Effector memory CD8-positive, alpha-beta T cell (primary cell): ENCODE measurements at places on chromosomes 1 and 21.

DNA sequence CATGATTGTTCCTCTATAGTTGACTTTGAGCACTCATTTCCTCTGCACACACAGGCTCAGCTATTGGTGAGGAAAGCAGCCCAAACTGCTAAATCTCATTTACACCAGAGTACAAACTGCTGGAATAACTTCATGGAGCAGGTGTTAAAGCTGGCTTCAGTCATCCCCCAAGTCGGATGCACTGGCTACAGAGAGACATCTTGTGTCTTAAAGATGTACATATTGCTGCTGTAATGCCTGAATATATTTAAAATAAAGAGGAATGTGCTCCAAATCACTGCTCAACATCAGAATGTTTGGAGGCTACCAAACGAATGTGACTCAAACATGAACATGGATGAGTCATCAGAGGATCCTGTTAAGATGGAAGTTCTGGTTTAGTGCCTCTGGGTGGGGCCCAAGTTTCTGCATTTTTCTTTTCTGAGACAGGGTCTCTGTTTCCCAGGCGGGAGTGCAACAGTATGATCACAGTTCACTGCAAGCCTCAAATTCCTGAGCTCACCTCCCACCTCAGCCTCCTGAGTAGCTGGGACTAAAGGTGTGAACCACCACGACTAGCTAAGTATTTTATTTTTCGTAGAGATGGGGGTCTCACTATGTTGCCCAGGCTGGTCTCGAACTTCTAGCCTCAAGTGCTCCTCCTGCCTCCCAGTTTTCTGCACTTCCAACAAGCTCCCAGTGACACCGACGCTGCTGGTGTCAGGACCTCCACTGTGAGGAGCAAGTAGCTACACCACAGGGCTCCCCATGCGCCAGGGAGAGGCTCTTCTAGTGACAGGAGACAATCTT lies 79.0 kb upstream of the KRTAP19-8 start:
- DNase-seq = no peak

DNA sequence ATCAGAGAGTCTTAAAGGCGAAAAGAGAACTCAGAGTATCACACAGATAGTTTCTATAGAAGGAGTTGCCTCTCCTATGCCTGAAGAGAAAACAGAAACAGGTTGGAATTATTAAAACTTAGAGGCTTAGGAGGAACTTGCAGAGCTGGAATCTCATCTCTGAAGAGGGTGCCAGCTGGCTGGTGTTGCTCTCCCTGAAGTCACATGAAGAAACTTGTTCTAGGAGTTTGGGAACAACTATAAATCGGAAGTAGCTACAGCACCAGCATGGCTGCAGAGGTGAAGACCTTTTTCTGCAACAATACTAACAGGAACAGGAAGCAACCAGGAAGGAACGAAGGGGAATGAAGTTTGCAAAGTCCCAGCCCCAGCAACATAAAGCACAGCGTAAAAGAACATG lies 35.8 kb downstream of the FMO3 start:
- no peak for DNase-seq

- DNase-seq = no peak
Measured at GRCh38 chr1:186078245-186078644, 296.8 kb downstream of the TPR start.

- DNase-seq = no peak
Measured at GRCh38 chr21:40652436-40652835, 194.5 kb downstream of the DSCAM start.

GRCh38 chr1:232534552-232535517 lies 95.1 kb downstream of the SIPA1L2 start:
- DNase-seq = no peak

DNA sequence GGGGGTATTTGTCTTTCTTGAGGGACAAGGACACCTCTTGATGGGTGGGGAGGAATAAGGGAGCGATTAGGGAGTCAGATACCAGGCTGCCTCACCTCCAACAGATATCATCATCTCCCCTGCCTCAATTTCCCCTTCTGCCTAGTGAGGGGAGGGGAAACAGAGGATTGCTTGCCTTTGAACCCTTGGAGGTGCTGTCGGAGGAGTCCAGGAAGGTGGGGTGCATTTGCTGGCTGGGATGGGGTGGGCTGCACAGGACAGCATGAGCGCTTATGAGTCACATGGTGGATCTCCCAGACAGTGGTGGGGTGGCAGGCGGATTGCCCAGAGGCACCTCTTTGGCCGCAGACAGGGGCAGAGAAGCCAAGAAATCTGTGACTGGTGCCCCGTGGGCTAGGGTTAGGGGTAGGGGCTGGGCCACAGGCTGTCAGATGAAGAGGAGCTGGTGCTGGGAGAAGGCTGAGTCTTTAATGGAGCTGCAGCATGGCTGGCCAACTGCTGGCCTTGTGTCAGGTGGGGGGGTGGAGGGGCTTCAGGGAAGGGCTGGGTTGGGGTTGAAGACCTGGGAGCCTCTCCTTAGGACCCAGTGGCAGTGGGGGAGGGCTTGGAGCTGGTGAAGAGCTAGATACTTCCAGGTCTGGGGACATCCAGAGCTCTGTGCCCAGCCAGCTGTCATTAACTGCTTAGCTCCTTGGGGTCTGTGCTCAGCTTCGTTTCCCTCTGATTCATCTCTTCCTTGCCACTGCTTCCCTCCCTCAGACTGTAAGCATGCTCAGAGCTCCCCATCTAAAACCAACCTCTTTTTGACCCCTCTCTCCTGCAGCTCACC lies 7.0 kb upstream of the ADORA1 start:
- no peak for DNase-seq

- no peak for DNase-seq
Measured at GRCh38 chr21:41164981-41165655, 2.8 kb upstream of the BACE2 start.

DNA sequence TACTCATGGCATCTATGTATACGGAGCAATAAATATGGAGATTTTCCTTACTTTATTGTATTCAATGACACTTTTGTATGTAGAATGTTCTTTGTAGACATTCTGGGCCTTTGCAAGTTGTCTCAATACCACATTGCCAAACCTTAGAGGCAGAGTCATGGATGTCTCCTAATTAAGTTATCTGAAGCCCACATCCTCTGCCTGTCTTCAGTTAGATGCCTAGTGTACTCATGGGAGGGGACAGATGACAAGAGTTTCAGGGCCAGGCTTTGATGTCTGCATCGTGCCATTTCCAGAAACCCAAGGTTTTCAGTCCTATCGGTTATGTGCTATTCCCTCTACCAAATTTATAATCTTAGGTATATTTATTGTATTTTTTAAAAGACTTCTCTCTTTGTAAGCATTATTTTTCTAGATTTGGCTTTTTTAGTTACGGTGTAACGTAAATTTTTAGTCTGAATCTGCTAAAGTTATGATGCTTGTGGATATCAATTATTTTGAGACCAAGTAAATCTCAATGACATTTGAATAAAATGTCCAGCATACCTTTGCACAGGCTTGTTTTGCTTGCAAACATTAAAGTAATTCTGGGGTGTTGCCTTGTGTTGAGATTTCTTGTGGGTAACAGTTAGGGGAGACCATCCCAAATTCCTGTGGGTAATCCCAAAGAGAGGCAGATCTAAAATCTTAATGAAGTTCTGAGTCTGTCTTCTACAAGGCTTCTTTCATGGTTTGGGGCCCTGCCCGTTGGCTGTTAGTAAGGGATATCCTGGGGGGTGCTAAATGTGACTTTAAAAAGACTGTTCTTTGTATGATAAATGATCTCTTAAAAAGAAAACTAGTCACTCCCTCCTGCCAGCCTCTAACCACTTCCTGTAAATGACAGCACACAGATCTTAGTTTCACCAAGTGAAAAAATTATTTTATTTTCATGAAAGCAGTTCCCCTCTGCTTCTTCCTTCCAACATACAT lies 8.0 kb upstream of the MACF1 start:
- peak; percentile 46 for DNase-seq

DNA sequence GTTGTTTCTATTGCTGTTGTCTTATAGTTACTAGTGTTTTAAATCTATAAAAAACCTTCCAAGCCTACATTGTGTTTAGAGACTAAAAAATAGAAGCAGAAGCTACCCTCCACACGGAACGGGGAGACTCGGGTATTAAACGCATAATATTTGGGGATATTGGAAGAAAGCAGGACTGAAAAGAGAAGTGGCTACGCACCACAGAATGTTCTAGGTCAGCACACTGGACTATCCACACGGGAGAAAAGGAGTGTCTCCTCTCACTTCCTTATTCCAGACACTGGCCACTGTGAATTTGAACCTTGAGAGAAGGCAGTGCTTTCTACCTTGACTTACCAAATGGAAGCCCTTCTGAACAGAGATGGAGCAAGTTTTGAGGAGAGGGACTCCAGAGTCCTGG lies 1.0 kb upstream of the OR10J4 start:
- DNase-seq = no peak

DNA sequence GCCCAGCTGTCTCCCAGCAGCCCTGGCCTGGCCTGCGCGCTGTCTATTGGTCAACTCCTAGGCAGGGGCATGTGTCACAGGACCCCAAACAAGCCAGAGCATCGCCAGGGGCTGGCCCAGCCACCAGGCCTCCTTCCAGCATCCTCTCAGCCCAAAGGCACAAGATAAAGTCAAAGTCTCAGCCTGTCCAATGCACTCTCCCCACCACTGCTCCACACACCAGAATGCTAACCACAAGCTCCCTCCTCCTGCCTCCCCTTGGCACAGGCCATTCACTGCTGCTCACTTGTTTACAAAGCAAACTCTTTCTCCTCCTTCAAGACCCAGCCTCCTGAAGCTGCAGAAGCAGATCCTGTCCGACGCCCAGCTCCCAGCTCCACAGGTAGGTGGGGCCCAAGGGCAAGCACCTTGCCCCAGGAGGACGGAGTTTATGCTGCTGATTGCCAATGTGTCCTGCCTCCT lies 133.4 kb downstream of the DMRTB1 start:
- DNase-seq = no peak

DNA sequence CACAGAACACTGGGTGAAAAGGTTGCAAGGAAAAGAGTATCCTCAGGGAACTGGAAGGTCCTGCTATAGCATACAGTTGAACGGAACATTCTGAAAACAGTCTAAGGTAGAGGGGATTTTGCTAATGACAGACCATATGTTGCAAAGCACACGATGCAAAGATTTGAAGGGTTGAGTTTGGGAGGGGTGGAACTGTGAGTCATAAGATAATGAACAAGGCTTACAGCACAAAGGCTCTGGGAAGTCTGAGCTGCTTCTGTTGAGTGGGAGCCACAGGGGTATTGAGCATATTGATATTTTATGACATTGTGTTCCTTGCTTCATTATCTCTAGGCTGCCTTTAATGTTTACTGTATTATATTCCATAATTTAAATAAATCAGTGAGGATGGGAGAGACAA lies 104.9 kb downstream of the PLPPR4 start:
- no peak for DNase-seq

DNA sequence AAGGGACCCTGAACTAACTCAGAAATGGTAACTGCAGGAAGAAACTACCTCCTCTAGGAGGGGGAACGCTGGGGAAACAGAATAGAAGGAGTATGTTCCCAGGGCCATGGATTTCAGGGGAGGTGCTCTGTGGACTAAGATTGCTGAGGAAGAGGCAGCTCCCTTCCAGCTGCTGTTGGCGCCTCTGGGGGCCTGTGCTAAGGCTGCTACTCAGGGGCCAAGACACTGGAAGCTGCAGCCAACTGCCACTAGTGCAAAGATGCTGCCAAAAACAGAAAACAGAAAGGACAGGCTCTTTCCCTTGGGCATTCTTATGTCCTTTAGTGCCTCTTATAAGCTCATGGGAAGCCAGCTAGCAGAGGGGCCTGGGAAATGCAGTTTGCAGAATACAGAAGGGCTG lies 58.0 kb upstream of the SGIP1 start:
- no peak for DNase-seq

GRCh38 chr1:112698366-112699310 lies 8.3 kb downstream of the RHOC start:
- no peak for DNase-seq

DNA sequence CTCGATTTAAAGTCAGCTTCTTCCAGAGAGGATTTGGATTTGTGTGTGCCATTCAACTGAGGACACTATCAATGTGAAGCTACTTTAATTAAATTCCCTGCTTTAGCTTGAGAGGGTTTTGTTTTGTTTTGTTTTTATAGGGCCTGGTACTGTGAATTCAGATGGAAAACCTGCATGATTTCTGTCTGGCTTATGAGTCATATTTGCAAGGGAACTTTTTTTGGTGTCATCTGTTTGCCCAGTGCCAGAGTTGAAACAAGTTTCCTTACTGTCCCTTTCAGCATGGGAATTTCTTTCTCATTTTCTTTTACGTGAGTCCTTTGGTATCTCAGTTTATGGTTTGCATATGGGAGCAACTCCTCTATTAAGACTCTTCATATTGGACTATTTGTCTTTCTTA lies 194.6 kb downstream of the GREM2 start:
- DNase-seq = no peak

GRCh38 chr1:30191154-30191702 lies 532.2 kb downstream of the MATN1 start:
- peak; percentile 63 for DNase-seq

DNA sequence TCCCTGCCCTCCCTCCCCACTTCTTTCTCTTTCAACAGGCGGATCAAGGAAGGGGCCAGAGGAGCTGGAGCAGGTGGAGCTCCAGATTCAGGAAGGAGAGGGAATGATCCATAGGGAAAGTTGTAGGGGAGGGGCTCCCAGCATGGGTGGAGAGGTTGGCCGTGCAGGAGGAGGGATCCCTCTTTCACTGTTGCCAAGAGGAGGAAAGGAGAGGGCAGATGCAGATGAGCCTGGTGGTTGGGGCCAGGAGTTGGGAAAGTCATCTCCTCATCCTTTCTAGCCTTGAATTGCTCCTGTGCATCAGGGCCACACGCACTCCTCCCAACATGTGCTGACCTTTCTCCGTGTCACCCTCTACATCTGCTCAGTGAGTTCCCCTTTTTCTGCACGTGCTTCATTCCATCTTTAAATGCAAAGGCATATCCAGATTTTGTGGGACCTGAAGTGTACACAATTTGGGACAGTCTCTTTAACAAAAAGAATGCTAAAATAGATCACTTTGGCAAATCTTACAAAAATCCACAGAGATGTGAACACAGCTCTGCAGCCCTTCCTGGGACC lies 32.4 kb downstream of the ZBTB18 start:
- DNase-seq = no peak

DNA sequence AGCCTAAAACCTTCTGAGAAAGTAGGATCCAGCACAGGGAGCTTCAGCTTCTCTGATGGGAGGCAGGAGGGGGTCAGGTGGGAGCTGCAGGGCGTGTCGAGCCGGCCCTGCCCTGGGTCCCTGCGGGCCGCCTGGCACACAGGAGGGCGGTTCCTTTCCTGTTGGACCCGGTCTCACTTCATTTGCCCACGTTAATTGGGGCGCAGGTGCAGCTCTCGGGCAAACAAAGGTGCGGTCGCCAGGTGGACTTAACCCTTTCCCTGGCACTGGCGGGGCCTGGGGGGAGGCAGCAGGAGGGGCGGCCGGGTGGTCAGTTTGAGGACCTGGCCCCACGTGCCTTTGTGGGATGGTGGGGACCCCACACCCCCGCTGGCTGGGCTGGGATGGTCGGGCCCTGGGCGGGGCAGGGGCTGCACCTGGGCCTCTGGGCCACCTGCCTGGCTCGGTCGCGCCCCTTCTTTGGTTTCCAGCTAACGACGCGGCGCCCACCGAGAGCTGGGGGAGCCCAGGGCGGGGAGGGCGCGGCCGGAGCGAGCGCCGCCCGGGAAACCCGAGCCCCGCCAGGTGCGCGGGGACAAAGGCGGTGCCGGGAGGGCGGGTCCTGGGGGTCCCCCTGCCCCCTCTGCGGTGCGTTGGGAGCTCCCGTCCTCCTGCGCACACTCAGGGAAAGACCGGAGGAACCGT lies 20.8 kb upstream of the C1orf159 start:
- DNase-seq = no peak

- no peak for DNase-seq
Measured at GRCh38 chr1:180167721-180168467, 13.2 kb downstream of the QSOX1 start.

- no peak for DNase-seq
Measured at GRCh38 chr21:28633839-28634555, 358.7 kb downstream of the LTN1 start.
